ENCODE measurements at places on chromosomes 1 and 21.

- DNase-seq = no peak
Measured at GRCh38 chr1:38693759-38694158, 165.8 kb downstream of the RRAGC start.

GRCh38 chr1:43314233-43314632, 13.5 kb downstream of the TIE1 start:
- DNase-seq = no peak

DNA sequence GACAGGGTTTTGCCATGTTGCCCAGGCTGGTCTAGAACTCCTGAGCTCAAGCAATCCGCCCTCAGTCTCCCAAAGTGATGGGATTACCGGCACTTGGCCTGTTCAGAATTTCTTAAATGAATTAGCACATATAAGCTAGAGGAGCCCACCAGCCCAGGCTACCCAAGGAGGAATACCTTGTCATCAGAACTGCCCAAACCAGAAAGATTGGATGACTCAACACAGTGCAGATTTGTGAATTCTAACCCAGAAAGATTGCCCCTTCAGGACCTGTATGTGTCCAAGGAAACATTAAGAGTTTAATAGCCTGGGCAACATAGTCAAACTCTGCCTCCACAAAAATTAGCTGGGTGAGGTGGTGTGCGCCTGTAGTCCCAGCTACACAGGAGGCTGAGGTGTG, 14.0 kb upstream of the LIN9 start:
- DNase-seq = no peak

- no peak for DNase-seq
Measured at GRCh38 chr1:172776071-172776470, 117.2 kb downstream of the FASLG start.

DNA sequence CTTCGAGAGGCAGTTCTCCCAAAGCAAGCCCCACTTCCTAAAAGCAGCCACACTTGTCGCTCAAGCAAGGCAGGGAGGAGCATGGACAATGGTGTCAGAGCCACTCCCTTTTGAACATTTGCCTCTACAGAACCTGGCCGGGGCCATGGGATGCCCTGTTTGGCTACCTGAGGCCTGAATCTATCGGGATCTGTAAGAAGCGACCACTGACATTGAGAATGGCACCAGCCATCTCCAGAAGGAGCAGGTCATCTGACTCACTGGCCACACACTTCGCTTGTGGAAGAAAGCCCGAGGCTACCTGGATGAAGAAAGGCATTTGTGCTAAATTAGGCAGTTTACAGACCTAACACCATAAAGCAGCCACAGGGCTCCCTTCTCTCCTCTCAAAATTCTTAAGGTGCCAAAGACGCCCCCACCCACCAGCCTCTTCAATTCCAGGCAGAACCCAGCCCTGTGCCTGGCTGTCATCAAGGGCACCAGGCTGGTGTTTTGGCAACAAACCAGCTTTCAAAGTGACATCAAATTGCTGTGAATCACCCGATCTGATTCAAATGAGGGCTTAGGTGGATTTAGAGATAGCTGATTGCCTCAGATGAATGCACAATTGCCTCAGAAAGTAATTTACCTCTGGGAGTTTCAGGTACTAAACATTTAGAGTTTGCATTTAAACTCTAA, 104.8 kb downstream of the ETS2 start:
- DNase-seq = no peak

DNA sequence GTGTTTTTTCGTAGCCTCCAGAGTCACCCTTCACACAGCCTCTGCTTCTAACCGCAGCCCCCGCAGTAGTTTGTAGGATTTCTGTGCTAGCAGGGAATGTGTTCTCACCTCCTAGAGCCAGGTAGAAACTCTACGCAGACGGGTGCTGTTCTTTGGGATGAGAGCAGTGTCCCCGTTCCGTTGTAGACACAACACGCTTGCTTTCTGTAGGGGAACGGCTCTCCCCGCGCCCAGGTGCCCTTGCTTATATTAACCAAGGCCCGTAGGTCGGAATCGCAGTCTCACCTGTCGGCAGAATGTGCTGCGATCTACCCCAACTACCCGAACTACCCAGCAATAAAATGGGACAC, 111.8 kb upstream of the NBPF11 start:
- DNase-seq = no peak

DNA sequence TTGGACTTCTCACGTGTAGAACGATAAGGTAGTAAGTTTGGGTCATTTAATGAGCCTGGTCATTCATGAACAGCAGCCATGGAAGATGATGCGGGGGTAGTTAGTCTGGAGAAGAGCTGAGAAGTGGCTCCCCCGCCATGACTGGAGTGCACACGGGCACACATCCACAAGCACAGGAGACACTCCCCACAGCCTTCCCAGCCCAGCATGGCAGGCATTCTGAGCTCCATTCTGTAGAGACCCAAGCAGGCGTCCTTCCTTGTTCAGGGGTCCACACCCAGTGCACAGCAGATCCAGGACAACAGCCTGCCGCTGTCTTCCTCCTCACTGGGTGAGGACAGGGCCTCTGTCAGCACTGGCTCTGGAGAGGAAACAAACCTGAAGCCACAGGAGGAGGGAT, 57.0 kb downstream of the SCCPDH start:
- no peak for DNase-seq
